ENCODE measurements at places on chromosomes 12 and 14.
A peak's percentile ranks its signal among the peaks of the same experiment; 100 is the strongest.

GRCh38 chr12:124814741-124815613 lies 48.7 kb downstream of the SCARB1 start:
- no peak for DNase-seq

DNA sequence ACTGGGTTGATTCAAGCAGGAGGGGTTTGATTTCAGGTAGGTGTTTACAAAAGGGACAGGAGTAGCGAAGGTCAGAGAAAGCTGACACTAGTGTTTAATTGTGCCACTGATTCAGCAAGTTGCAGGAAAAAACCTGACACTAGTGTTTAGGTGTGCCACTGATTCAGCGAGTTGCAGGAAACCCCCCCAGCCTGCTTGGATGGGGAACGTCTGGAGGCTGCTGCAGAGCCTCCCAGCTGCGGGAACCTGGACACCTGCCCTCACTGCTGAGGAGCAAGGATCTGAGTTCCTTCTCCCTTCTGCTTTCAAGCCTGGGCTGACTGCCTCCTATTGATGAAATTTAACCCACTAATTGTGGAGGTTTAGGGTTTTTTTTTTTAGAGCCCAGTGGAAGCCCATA lies 84.2 kb downstream of the AVPR1A start:
- no peak for DNase-seq

- no peak for DNase-seq
These were observed 9.2 kb downstream of the ZFP36L1 start for GRCh38 chr14:68783408-68784225.

GRCh38 chr14:74645756-74646470 lies 33.9 kb upstream of the LTBP2 start:
- DNase-seq: no peak

DNA sequence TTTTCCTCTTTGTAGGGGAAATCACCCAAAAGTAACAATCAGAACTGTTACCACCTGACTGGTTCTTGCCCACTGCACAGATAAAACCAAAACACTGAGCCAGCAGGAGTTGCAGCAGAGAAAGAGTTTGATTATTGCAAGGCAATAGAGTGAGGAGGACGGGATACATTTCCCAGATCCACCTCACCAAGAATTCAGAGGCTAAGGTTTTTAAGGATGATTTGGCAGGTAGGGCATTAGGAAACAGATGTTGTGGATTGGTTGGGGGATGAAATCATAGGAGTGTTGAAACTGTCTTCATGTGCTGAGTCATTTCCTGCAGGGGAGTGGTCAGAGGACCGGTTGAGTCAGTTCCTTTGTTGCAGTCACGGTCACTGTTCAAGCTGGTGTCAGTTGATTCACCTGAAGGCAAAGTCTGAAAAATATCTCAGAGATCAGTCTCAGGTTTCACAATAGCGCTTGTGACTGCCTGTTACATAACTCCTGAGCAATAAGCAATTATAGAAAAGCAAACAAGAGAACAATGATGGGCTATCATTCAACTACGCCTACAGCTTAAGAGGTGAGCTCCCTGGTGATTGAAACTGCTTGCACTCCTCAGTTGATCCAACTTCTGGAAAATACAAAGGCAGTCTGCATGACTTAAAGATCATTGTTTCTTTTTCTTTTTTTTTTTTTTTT lies 20.3 kb upstream of the AMN1 start:
- peak; percentile 73 for DNase-seq

- DNase-seq: no peak
These were observed 38.5 kb downstream of the CCDC92 start for GRCh38 chr12:123934016-123934620.

- no peak for DNase-seq
These were observed 37.7 kb downstream of the GLT8D2 start for GRCh38 chr12:104012331-104012730.

- no peak for DNase-seq
These were observed 70.8 kb downstream of the SCN8A start for GRCh38 chr12:51661836-51662235.

GRCh38 chr12:71474791-71475190 lies 35.2 kb downstream of the LGR5 start:
- DNase-seq: no peak

DNA sequence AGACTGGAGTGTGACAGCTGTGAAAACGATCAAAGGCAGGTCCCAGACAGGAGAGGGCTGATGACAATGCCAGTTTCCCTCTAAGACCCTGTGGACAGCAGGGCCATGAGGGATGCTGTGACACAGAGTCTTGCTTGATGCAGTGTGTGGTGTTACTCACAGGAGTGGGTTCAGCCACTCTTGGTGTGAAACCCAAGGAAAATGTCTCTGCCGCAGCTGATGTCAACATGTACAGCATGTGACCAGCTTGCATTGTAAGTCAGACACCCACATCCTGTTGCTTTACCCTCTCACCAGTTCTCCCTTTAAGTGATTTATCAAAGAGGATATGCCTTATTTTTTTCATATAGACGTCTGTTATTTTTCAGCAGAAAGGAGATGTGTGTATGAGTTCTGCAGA lies 268.6 kb downstream of the BTG1 start:
- no peak for DNase-seq

GRCh38 chr12:67220065-67220464 lies 49.1 kb upstream of the CAND1 start:
- no peak for DNase-seq

GRCh38 chr12:45518291-45519235 lies 210.9 kb upstream of the ARID2 start:
- DNase-seq: no peak

GRCh38 chr12:47811581-47812484 lies 7.9 kb downstream of the HDAC7 start:
- no peak for DNase-seq

- peak; percentile 77 for DNase-seq
These were observed 122.3 kb upstream of the RFLNA start for GRCh38 chr12:124172636-124173035.

DNA sequence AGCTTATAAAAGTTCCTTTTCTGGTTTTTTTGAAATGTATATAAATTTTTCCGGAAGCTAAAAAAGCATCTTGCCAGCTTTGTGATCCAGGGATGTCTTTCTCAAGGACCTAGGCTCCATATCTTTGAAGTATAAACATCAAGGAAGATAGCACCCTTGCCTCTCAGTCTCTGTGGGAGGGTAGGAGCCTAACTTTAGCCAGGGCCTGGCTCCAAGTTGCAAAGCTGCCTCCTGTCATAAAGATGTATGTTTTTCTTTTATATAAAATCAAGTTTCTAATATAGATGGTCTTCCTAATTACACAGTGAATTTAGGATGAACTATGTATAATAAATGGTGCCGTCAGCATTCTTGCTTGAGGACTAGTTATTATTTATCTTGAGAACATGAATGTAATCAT lies 612.6 kb upstream of the USP15 start:
- no peak for DNase-seq

DNA sequence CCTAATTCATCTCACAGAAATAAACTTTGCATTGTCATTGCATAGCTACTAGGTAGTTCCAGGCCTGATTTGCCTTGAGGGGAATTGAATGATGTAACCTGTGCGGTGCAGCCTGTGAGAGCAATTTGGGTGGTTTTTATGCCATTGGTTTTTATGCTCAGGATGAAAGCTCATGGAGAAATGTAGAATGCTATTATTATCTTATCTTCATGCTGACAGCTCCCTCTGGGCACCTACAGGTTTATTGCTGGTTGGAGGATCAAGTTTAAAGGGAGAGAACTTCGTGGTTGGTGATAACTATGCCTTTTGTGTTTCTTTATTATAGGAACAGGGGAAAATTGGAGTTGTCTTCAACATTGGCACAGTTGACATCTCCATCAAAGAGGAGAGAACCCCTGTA lies 547.9 kb downstream of the DIO2 start:
- no peak for DNase-seq

- DNase-seq: no peak
These were observed 547.1 kb downstream of the CCER1 start for GRCh38 chr12:90407841-90408240.

- peak; percentile 39 for DNase-seq
These were observed 215.6 kb upstream of the DDHD1 start for GRCh38 chr14:53368711-53369201.

- DNase-seq: no peak
These were observed 17.4 kb upstream of the VPS33A start for GRCh38 chr12:122283680-122284079.

DNA sequence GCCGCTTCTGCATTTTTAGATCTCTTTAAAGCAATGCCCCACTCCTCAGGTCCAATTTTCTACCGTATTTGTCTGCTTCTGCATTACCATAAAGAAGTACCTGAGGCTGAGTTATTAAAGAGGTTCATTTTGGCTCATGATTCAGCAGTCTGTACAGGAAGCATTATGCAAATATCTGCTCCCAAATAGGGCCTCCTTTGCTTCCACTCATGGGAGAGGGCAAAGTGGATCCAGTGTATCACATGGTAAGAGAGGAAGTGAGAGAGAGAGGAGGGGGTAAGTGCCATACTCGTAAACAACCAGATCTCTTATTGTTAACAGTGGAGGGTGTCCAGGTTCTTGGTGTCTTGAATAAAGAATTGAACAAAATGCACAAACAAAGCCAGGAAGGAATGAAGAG lies 316.1 kb upstream of the SEL1L start:
- no peak for DNase-seq

DNA sequence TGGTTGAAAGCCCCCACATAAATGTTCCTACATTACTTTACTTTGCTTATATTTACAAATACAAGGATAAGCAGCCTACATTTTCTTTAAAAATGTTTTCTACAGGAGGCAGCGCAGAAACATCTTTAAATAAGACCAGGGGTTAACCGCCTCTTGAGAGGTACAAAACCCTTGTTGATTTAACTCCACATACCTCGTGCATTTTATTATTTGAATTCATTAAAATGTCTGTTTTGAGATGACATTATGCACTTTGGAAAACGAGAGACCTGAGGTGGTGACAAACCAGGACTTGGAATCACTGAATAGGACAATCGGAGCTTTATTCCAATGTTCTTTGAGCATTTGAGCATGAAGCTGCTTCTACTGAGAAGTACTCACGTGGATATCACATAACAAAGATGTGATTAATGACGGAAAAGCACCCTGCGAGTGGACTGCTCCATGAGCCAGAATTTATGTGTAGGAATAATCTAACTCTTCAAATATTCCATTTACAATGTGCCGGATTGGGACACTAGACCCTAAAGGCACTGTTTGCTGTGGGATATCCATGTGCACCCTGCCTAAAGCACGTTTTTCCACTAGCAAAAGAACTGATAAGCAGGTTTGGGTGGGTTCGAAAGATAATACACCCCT lies 746 bp upstream of the DUSP16 start:
- DNase-seq: no peak
